Activated CD4-positive, alpha-beta T cell treated with anti-CD3 and anti-CD28 coated beads, Interleukin-2, amount 10 ng/mL, durations not matched to agents 7 days and 5 days (primary cell): ENCODE measurements at places on chromosomes 7 and 10.

GRCh38 chr7:134954197-134955082, 31.9 kb upstream of the AGBL3 start:
- peak; percentile 24 for DNase-seq

GRCh38 chr7:43666938-43667337, 62.4 kb downstream of the COA1 start:
- DNase-seq, result no peak

- no peak for DNase-seq
Observed at GRCh38 chr7:20708896-20709295, 77.8 kb downstream of the SP8 start.

DNA sequence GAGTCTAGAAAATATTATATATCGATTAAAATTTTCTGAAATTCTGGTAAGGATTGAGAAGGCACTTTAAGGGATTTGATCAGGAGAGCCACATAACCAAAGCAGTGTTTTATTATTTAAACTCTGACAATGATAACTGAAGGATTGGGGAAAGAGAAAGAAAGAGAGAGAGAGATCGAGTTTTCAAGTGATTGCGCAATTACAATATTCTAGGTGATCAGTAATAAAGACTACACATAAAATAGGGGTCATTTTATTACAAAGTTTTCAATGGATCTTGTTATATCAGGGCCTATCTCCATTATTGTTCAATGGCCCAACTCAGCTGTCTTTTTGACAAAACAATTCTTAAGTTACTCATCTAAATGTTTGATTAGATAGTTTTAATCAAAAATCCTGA, 541.5 kb upstream of the ZWINT start:
- DNase-seq, result no peak

GRCh38 chr10:69904533-69904932, 102.8 kb downstream of the COL13A1 start:
- DNase-seq, result no peak

GRCh38 chr10:63757067-63757466, 235.9 kb downstream of the REEP3 start:
- DNase-seq, result no peak

GRCh38 chr10:83685458-83685857, 453.9 kb upstream of the GHITM start:
- no peak for DNase-seq

DNA sequence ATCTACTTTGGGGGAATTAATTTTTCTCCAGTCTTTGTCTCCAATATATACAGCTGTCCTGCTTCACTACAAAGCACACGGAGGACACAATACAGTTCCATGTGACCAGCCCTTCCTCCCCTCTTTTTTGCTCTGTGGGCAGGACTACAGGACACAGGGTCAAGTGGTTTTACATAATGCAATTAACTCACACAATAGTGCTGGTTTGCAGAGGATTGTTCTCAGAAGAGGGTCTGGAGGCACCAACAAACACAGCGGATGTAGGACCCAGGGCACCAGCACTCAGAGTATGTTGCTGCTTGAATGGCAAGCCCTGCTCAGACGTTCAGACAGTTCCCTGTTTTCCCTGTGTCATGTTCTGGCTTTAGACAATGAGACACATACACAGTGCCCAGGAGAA, 52.0 kb upstream of the NPTX2 start:
- DNase-seq, result no peak

- DNase-seq, result no peak
Observed at GRCh38 chr7:74355091-74355490, 65.9 kb downstream of the CLIP2 start.

DNA sequence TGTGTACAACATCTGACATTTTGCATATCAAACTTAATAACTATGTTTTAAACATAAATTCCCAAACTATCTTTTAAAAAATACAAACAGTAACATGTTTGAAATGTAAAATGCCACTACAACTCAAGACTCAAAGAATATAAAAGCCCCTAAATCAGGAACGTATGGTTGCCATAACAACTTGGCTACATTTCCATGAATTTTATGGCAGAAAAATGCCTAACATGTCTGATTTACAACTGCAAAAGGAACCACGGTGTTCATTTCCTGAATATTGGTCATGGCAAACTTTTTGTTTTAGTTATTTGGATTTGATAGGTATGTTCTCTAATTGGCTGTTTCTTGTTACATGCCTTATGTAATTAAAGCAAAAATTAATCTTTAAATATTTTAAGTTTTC, 2.0 kb downstream of the SOSTDC1 start:
- DNase-seq, result no peak

- DNase-seq, result no peak
Observed at GRCh38 chr7:79593866-79594301, 140.4 kb upstream of the MAGI2 start.

- no peak for DNase-seq
Observed at GRCh38 chr10:48518986-48519385, 85.9 kb downstream of the ARHGAP22 start.

DNA sequence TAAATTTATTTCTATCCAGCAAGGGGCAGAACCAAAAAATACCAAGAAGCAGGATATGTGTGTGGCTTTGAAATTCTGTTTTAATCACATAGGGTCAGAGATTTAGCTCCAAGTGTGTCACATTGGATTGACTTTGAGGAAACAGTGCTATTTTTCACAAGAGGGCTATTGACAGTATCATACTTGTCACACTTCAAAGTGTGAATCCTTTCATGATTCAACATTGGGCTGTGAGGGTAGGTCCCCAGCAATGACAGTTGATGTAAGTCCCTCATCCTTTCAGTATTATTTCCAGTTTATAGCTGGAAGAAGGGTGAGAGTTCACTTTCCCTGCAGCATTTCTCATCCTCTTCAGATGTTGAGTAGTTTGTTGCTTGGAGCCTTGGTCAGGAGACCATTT, 7.4 kb downstream of the CCNY start:
- no peak for DNase-seq

GRCh38 chr10:104250371-104250770, 4.3 kb upstream of the GSTO1 start:
- DNase-seq, result no peak
